CD4-positive, alpha-beta T cell treated with Interleukin-6 at 100 ng/mL for 8 hours (primary cell): ENCODE measurements at places on chromosomes 3 and 15.

DNA sequence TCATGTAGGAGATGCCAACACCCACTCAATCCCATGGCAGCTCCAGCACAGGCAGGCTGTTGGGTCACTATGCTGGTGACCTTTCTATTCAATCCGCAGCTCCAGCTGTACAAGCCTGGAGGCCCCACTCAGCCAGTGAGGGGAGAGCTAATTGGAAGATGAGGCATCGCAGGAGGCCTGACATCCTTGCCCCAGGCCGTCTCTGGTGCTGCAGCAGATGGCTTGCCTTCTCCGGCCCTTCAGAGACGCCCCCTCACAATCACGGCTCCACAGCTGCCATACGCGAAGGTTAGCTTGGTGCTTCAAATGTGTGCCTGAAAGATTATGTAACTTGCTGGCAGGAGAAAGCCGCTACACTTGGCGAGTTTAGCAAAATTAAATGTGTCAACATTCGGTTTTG is 104.2 kb upstream of the CLSTN2 start:
- no peak for DNase-seq

GRCh38 chr15:38216763-38217162 is 35.9 kb upstream of the SPRED1 start:
- no peak for DNase-seq

- DNase-seq: no peak
Measured at GRCh38 chr15:100672959-100673358, 70.6 kb downstream of the ASB7 start.

- DNase-seq: no peak
Measured at GRCh38 chr3:155070932-155071387, 9.2 kb upstream of the MME start.

DNA sequence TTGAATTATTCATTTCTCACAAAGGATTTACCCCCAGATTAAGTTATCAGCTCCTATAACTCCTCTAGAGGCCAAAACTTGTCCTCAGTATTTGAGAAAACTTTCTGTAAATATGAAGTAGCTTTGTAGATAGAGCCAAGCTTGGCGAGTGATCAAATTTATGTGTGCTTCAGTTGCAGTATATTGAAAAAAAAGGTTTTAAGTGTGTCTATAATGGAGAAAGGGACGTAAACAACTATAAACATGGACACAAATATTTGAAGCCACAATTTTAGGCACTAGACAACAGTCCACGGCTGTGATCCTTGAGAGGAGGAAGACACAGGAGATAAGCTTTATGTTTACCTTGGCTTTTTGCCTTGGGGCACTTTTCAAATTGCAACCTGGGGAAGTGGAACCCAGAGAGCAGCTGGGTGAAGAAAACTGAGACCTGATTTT is 118.7 kb downstream of the THRB start:
- DNase-seq: no peak

DNA sequence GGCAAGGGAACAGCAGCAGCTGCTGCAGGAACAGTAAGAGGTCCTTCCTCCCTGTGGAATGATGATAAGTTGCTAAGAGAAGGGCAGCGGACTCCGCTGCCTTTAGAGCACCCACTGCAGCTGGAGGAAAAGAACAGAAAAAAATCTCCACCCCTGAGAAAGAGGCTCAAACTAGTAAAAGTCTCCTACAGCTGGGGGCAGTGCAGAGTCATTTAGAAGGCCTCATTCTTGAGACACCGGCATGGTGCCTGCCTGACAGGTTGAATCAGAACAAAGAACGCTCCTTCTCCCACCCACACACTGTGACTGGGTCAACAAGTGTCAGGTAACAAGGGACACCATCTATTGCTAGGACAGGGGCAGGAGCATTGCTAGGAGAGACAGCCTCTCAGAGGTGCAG is 188.4 kb downstream of the ABHD5 start:
- no peak for DNase-seq

- DNase-seq: no peak
Measured at GRCh38 chr15:45148076-45149059, 18.6 kb downstream of the DUOX1 start.

DNA sequence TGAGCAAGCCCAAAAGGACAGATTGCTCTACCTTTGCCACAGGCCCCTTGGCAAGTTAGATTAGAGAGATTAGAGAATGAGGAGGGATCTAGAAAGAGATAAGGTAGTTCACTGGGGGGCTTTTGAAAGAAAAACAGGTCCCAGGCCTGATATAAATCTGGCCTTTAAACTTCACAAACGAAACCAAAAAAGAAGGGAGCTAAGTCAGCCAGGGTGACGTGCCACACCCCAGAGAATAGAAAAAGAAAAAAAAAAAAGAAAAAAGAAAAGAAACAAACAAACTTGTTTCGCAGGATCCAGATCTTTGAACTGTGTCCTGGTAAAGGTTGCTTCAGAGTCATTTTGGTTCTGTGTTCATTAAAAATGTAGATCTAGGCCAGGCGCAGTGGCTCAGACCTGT is 3.6 kb downstream of the KAT2B start:
- peak; percentile 12 for DNase-seq
